ENCODE measurements at places on chromosomes 13 and 19. TPM values are rescaled to one million over a fixed set of nuclear protein-coding genes. Genes with fewer than 3 reads are reported as not detected.

Gene CGB8
- total RNA-seq, result not detected

Gene MCEMP1
- not detected for total RNA-seq

Gene GRIK5
- 0.70 TPM for total RNA-seq

Gene CYP2F1
- total RNA-seq, result not detected

Gene PROSER1
- total RNA-seq, result 44.6 TPM

Gene MYH14
- 293 TPM for total RNA-seq

Gene ENOX1
- total RNA-seq, result not detected

Gene SYDE1
- total RNA-seq, result 5.8 TPM

Gene C1QTNF9B
- not detected for total RNA-seq

Gene PRR19
- total RNA-seq, result not detected

Gene RUBCNL
- total RNA-seq, result 17.0 TPM

Gene HTR2A
- 1.7 TPM for total RNA-seq

- no peak for DNase-seq
Observed at GRCh38 chr13:52848455-52849195, at the start of gene PCDH8. TSS of gene PCDH8 (minus strand) at chr13:52848640. CDS start at chr13:52848436, 204 bp downstream.

GRCh38 chr13:65929436-65929835, 1300.7 kb downstream of the PCDH9 start:
- DNase-seq, result no peak

- peak; percentile 71 for DNase-seq
Observed at GRCh38 chr13:110726726-110727125, 13.2 kb downstream of the ING1 start.

DNA sequence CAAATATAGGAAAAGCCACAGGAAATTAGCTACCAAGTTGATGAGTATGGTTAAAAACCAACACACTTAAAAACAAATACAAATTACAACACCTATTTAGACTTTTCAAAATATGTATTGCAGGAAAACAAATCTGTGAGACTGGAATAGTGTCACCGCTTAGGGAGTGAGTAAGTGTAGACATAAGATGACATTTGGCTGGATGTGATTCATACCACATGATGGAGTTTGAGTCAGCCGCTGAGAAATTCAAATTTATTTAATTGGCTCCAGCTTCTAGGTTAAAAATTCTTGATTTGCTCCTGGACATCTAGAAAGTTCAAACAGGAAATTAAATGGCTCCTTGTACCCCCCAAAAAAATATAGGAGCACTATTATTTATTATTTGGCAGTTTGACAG, 531.7 kb downstream of the SLITRK1 start:
- DNase-seq, result no peak

DNA sequence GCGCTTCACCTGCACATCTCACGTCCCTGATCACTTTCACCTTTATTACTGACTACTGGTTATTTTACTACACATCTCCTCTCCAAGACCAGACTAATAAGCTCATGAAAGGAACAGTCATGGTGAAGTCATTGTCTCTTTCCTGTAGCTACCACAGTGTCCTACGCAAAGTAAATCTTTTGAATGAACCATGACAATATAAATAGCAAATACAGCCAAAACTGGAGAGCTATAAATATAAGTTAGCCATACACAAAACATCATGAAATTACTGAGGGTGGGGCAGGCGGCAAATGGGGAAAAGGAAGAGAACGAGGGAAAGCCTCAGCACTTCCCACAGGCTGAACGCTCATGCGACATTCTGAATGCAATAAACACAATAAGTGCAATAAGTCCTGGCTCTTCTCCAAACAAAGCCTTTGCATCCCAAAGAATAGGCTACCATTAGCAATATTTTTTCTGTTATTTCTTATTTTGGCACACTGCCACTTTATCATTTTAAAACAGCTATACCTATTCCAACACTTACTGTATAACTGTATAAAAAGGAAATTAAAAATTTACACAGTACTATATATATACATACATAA, 62.5 kb downstream of the TUBGCP3 start:
- no peak for DNase-seq

DNA sequence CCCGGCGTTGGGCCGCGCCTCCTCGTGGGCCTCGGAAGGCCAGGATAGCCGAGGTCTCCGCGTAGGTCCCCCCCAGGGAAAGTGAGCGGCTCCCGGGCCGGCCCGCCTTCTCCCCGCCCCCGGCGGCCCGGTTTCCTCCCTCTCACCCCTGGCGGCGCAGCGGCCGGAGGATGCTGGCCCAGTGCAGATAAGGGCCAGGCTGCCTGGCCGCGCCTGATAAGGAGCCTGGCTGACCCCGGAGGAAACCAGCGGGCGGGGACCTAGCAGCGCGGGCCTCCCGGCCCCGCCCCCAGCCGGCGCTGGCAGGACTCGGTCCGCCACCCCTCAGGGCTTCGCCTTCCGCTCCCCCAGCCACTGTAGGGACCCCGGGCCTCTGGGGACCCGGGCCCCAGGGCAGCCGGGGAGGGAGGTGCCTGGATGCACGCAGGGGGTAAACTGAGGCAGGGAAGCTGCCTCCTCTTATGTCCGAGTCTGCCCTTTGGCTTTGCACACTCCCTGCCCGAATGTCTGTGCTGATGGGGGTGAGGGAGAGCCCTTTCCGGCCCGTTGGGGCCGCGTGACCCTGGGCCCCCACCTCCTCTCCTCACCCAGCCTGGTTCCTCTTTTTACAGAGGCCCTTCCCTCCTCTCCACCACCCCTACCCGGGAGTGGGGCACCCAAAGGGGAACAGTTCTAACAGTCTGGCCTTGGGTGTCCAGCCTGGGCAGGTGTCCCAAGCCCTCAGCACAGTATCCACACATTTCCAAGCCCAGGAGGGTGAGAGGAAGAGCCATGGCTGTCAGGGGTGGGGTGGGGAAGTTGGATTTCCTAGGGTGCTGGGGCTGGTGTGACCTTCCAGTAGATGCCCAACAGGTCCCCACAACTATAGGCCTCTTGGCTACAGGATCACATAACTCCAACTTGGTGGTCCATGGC, at the start of gene LYL1:
Gene LYL1, minus strand, starts transcription at position 193 of the 915 bp plus-strand sequence. CDS start 1,687 bp downstream, outside the sequence.
- DNase-seq, result peak; percentile 91

- DNase-seq, result no peak
Observed at GRCh38 chr19:42548552-42548951, 20.3 kb upstream of the CEACAM1 start.

DNA sequence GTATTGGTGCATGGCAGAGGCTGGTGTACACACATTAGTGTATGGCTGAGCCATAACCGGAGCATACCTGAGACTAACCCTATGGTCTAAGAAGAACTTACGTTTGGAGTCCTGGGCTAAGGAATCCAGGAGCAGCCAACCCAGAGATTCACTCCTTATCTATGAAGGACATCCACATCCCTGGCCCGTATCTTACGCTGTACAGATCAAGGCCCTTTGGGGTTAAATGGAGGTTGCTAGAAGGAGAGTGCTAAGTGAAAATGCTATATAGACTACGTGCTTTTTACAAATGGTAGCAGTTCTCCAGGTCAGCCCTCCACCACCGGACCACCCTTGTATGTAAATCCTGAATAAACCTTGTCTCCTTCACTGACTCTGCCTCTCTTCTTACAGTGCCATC, 1.9 kb upstream of the SUGT1 start:
- DNase-seq, result no peak

GRCh38 chr13:46345398-46345797, 41.7 kb downstream of the RUBCNL start:
- no peak for DNase-seq

- peak; percentile 44 for DNase-seq
Observed at GRCh38 chr19:15452111-15453047, 2.6 kb upstream of the WIZ start.

GRCh38 chr13:70386919-70387318, 278.7 kb upstream of the KLHL1 start:
- no peak for DNase-seq

DNA sequence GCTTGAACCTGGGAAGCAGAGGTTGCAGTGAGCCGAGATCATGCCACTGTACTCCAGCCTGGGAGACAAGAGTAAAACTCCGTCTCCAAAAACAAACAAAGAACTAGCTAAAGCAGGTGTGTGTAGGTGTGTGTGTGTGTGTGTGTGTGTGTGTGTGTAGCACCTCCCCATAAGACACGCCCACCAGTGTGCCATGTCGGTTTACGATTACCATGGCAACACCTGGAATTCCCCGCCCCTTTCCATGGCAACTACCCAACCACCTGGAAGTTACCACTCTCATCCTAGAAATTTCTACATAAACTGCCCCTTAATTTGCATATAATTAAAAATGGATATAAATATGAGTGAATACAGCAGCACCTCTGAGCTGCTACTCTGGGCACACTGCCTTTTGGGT, 80.9 kb upstream of the ADGRE5 start:
- DNase-seq, result no peak

DNA sequence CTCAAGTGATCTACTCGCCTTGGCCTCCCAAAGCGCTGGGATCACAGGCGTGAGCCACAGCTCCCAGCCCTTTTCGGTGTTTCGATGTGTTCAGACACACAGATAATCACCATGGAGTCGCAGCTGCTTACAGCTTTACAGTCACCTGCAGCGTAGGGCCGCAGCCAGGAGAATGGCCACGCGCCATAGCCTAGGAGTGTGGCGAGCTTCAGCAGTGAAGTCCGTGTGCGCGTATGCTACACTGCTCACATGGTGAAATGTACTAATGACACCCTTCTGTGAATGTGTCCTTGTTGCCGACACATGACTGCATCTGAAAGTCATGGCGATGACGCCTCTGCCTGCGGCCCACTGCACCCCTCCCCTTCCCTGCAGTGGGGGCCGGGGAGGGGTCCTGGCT, 23.6 kb downstream of the AP3D1 start:
- no peak for DNase-seq

GRCh38 chr19:13718733-13719132, 45.6 kb upstream of the MRI1 start:
- DNase-seq, result peak; percentile 49

DNA sequence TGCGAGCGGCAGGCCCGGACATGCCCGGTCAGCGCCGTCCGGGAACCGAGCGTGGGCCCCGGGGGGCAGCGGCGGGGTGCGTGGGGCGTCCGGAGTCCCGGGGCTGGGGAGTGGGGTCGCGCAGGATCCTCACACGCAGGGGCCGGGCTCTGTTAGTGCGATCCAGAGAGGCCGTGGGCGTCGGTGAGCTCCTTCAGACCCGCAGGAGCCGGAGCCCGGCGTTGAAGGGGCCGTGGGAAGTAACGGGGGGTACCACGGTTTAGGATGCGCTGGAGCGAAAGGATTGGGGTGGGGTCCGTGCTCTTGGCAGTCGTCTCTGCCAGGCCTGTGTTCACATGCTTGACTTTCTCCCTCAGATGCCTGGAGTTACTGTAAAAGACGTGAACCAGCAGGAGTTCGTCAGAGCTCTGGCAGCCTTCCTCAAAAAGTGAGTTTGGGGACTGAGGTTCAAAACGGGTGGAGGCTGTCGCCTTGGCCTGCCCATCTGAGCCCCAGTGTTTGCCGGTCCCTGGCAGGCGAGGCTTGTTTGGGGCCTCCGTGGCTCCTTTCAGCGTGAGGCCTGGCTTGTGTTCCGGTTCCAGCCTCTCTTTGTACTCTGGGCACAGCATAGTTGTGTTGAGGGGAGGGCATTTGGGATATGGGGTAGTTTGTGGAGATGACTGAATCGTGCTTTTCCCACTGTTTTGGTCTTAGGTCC, 512 bp downstream of the RPS19 start:
- no peak for DNase-seq

- DNase-seq, result no peak
Observed at GRCh38 chr13:64675255-64675892, 2554.8 kb downstream of the PCDH9 start.

DNA sequence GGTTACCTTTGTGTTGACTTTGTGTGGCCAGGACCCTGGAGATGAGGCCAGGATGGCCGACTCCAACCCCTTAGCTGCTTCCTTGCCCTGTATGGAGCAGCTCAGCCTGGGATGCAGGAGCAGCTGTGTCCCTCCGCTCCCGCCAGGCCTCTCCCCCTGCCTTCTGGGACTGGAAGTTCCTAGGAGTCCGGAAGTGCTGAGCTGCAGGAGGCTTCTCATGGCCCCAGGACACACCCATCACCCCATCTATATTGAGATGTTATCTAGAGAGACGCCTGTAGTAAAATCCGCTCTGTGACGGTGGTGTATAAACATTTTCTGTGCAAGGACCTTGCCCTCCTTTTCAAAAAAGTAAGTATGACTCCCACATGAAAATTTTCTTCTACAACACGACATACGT, 27.0 kb downstream of the WTIP start:
- DNase-seq, result no peak

GRCh38 chr19:50461066-50461875, 15.0 kb upstream of the EMC10 start:
- DNase-seq, result peak; percentile 86

GRCh38 chr13:108306860-108307259, 37.3 kb downstream of the TNFSF13B start:
- no peak for DNase-seq

- DNase-seq, result no peak
Observed at GRCh38 chr19:6413721-6414643, 10.6 kb downstream of the KHSRP start.

GRCh38 chr13:46778890-46779289, 18.1 kb downstream of the ESD start:
- no peak for DNase-seq

GRCh38 chr19:7288977-7289376, 5.2 kb downstream of the INSR start:
- DNase-seq, result no peak

GRCh38 chr19:34960103-34960805, 3.8 kb downstream of the ZNF792 start:
- no peak for DNase-seq

GRCh38 chr13:98537306-98537705, 39.6 kb downstream of the STK24 start:
- no peak for DNase-seq

- no peak for DNase-seq
Observed at GRCh38 chr13:47680748-47681147, 320.3 kb downstream of the SUCLA2 start.

- no peak for DNase-seq
Observed at GRCh38 chr19:36090910-36091695, 19.8 kb upstream of the OVOL3 start.

DNA sequence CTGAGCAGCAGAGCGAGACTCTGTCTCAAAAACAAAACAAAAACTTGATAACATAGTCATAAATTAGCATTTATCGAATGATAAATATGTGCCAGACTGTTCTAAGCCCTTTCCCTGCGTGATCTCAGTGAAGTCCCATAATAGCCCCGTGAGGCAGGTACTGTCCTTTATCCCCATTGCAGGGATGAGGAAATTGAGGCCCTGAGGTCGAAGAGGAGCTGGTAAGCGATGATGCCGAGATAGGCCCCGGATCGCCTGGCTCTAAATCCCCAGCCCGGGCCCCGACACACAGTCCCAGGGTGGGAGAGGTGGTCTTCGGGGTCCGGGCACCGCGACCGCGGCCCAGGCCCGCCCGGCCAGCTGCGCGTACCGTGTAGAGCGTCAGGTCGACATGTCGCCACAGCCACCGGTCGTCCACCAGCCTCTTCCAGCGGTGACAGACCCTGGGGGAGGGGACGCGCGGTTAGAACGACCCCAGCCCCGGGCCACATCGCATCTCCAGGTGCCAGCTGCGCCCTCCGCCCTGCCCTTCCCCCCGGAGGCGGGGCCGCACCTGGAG, 625 bp downstream of the FBXL12 start:
- DNase-seq, result no peak
